ENCODE measurements at places on chromosomes 5 and 9.
A peak's percentile ranks its signal among the peaks of the same experiment; 100 is the strongest.

DNA sequence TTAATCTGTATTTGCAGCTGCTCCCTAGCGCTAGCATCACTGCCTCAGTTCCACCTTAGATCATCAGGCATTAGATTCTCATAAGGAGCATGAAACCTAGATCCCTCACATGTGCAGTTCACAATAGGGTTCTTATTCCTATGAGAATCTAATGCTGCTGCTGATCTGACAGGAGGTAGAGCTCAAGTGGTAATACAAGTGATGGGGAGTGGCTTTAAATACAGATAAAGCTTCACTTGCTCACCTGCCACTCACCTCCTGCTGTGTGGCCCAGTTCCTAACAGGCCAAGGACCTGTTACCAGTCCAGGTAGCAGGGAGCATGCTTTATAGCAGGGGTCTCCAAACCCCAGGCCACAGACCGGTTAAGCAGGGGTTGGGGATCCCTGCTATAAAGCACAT is 22.6 kb upstream of the RNF20 start:
- H3K27ac ChIP-seq: no peak overlapping the region
- no peaks in the 10 kb centered on the region for H3K36me3 ChIP-seq
- H3K4me1 ChIP-seq: no peaks in the 10 kb centered on the region
- H3K4me3 ChIP-seq: no peak overlapping the region

- no peaks in the 10 kb centered on the region for H3K4me1 ChIP-seq
- H3K36me3 ChIP-seq: no peaks in the 10 kb centered on the region
- no peak overlapping the region for H3K4me3 ChIP-seq
- no peak for DNase-seq
- H3K27ac ChIP-seq: no peak overlapping the region
- H3K27me3 ChIP-seq: no peaks in the 10 kb centered on the region
These were observed 41.0 kb upstream of the SEMA4D start for GRCh38 chr9:89538871-89539270.

GRCh38 chr5:169115461-169116124 is 185.3 kb downstream of the SLIT3 start:
- H3K27ac ChIP-seq: no peak overlapping the region
- H3K27me3 ChIP-seq: no peaks in the 10 kb centered on the region
- no peak for DNase-seq
- H3K36me3 ChIP-seq: no peaks in the 10 kb centered on the region
- H3K4me1 ChIP-seq: peaks cover 5% of the 10 kb centered on the region

GRCh38 chr9:27499451-27499850 is 24.6 kb upstream of the IFNK start:
- no peak overlapping the region for H3K27ac ChIP-seq
- no peak for DNase-seq
- H3K27me3 ChIP-seq: no peaks in the 10 kb centered on the region

DNA sequence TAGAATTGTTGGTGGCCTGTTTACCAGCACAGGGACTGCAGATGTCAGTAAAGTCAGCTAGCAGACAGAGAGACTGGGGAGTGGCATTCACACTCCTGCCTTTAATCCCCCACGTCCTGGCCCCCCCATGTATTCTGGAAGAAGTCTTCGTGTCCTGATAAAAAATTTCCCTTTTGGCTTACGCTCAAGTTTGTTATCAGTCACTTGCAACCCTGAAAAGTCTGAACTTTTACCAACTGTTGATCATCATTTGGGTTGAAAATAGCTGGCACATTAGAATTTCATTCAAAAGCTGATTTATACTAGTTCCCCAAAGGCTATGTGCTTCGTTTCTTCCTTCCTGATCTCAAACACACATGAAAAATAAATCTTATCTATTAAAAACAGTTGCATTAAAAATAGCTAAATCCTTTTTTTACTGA is 5.8 kb upstream of the CRHBP start:
- no peak overlapping the region for H3K27ac ChIP-seq
- H3K36me3 ChIP-seq: no peaks in the 10 kb centered on the region
- no peak for DNase-seq
- no peaks in the 10 kb centered on the region for H3K4me1 ChIP-seq

DNA sequence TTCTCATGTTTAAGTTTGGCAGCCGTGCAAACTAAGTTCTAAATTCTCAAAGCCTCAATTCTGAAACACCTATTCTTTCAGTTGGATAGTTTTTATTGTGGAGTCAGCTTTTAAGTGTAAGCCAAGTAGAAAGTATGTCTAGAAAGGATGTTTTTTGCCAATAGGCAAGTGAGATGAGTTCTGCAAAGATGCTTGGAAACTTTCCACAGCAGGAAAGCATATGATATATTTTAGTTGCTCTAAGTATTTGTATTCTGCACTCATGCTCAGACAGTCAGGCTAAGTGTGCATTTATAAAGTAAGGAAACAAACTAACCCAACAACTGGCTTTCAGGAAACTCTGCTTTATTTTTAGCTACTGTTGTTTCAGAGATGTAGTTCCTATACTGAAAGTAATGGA is 67.3 kb upstream of the CDH18 start:
- H3K4me3 ChIP-seq: no peak overlapping the region
- no peaks in the 10 kb centered on the region for H3K27me3 ChIP-seq
- no peak for DNase-seq
- H3K36me3 ChIP-seq: no peaks in the 10 kb centered on the region

DNA sequence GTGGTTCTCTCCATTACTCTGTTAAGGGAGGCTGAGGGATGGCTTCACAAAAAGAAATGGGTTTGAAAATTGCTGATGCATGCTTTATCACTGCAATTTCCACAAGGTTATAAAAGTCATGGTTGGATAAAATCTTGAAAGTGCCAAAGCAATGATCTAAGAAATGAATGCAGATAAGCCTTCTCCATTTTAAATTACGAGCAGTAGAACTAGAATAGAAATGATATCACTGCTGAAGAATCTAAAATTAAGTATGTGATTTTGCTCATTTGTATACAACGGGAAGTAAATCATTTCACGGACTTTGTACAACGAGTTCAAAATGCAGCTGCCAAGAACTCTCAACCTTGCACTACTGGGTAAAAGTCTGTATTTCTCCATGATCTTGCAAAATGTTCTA is 299.0 kb downstream of the PRELID2 start:
- H3K36me3 ChIP-seq: no peaks in the 10 kb centered on the region
- H3K27me3 ChIP-seq: no peaks in the 10 kb centered on the region
- no peaks in the 10 kb centered on the region for H3K4me1 ChIP-seq
- H3K4me3 ChIP-seq: no peak overlapping the region

GRCh38 chr9:2335260-2335659 is 286.3 kb upstream of the VLDLR start:
- no peak overlapping the region for H3K4me3 ChIP-seq
- no peaks in the 10 kb centered on the region for H3K36me3 ChIP-seq
- no peak for DNase-seq
- H3K27ac ChIP-seq: no peak overlapping the region
- H3K4me1 ChIP-seq: no peaks in the 10 kb centered on the region

DNA sequence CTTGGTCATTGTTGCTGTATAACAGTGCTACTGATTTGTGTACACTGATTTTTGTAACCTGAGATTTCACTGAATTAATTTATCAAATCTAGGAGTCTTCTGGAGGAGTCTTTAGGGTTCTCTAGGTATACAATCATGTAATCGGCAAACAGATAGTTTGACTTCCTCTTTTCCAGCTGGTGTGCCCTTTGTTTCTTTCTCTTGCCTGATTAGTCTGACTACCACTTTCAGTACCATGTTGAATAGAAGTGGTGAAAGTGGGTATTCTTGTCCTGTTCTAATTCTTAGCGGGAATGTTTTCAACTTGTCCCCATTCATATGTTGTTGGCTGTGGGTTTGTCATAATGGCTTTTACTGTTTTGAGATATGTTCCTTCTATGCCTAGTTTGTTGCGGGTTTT is 24.7 kb upstream of the RANBP6 start:
- no peaks in the 10 kb centered on the region for H3K4me1 ChIP-seq
- H3K27ac ChIP-seq: no peak overlapping the region
- no peaks in the 10 kb centered on the region for H3K27me3 ChIP-seq
- H3K4me3 ChIP-seq: no peak overlapping the region

- no peak overlapping the region for H3K4me3 ChIP-seq
- no peaks in the 10 kb centered on the region for H3K36me3 ChIP-seq
- no peaks in the 10 kb centered on the region for H3K4me1 ChIP-seq
These were observed 27.1 kb downstream of the ZDHHC11B start for GRCh38 chr5:757346-757930.

GRCh38 chr9:104247899-104248460 is 153.9 kb downstream of the SMC2 start:
- no peak overlapping the region for H3K4me3 ChIP-seq
- no peaks in the 10 kb centered on the region for H3K4me1 ChIP-seq
- no peak for DNase-seq
- H3K36me3 ChIP-seq: no peaks in the 10 kb centered on the region
- no peaks in the 10 kb centered on the region for H3K27me3 ChIP-seq
- no peak overlapping the region for H3K27ac ChIP-seq

GRCh38 chr5:115458003-115458409 is 86.6 kb downstream of the FEM1C start:
- no peak overlapping the region for H3K27ac ChIP-seq
- H3K36me3 ChIP-seq: no peaks in the 10 kb centered on the region
- DNase-seq: no peak
- no peaks in the 10 kb centered on the region for H3K4me1 ChIP-seq

GRCh38 chr9:16726718-16727451 is 143.6 kb downstream of the BNC2 start:
- H3K4me3 ChIP-seq: peak overlapping the region; percentile 69
- no peaks in the 10 kb centered on the region for H3K27me3 ChIP-seq
- H3K4me1 ChIP-seq: peaks cover 2% of the 10 kb centered on the region
- H3K36me3 ChIP-seq: no peaks in the 10 kb centered on the region
- DNase-seq: no peak
- peak overlapping the region; percentile 92 for H3K27ac ChIP-seq

GRCh38 chr5:134112726-134113362 is 1.6 kb upstream of the TCF7 start:
- no peak overlapping the region for H3K27ac ChIP-seq
- no peak for DNase-seq
- H3K36me3 ChIP-seq: no peaks in the 10 kb centered on the region
- H3K4me1 ChIP-seq: peaks cover 14% of the 10 kb centered on the region
- H3K27me3 ChIP-seq: no peaks in the 10 kb centered on the region

GRCh38 chr9:137113385-137114159 is 961 bp downstream of the DPP7 start:
- no peak for DNase-seq
- H3K27ac ChIP-seq: no peak overlapping the region
- no peaks in the 10 kb centered on the region for H3K27me3 ChIP-seq
- H3K36me3 ChIP-seq: peaks cover 38% of the 10 kb centered on the region
- peaks cover 15% of the 10 kb centered on the region for H3K4me1 ChIP-seq

GRCh38 chr5:115423541-115423940 is 121.0 kb downstream of the FEM1C start:
- no peaks in the 10 kb centered on the region for H3K36me3 ChIP-seq
- no peaks in the 10 kb centered on the region for H3K4me1 ChIP-seq
- H3K27me3 ChIP-seq: no peaks in the 10 kb centered on the region
- DNase-seq: peak; percentile 65
- H3K4me3 ChIP-seq: no peak overlapping the region

- H3K27ac ChIP-seq: peak overlapping the region; percentile 87
- DNase-seq: no peak
- no peaks in the 10 kb centered on the region for H3K36me3 ChIP-seq
These were observed 6.7 kb downstream of the ADAMTSL1 start for GRCh38 chr9:18480662-18481093.

DNA sequence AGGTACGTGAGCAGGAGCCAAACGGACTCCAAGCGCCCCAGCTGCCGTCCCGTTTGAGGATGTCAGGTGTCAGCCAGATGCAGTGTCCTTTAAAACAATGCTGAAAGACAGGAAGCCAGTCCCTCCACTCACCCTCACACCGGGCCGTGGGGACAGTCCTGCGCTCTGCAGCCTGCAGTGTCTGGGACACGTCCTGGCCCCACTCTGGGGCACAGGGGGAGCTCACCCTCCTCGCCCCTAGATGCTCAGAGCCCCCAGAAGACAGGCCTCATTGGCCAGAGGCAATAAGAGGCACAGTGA is 79.7 kb downstream of the ZNF354C start:
- no peak overlapping the region for H3K27ac ChIP-seq
- DNase-seq: no peak
- H3K27me3 ChIP-seq: no peaks in the 10 kb centered on the region

GRCh38 chr9:34124099-34124498 is 2.4 kb downstream of the DCAF12 start:
- no peaks in the 10 kb centered on the region for H3K27me3 ChIP-seq
- no peak for DNase-seq
- no peaks in the 10 kb centered on the region for H3K36me3 ChIP-seq
- H3K27ac ChIP-seq: no peak overlapping the region

DNA sequence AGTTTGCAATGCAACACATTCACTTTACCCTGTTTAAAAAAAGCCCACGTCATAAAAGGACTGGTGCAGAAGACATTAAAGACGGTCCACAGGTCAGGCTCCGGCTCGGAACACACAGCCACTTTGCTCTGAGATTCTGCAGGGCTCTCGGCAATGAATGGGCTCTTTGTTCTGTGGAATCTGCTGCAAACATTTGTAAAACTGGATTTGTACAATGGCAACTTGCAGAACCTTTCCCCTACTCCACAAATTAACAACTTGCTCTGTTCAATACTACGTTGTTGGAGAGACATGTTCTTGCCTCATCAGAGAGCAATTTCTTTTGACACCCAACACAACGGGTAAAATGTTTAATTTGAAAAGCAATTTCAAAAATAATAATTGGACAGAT is 13.0 kb upstream of the NR5A1 start:
- no peaks in the 10 kb centered on the region for H3K36me3 ChIP-seq
- no peaks in the 10 kb centered on the region for H3K4me1 ChIP-seq
- no peaks in the 10 kb centered on the region for H3K27me3 ChIP-seq
- DNase-seq: no peak
- H3K4me3 ChIP-seq: no peak overlapping the region
- no peak overlapping the region for H3K27ac ChIP-seq

GRCh38 chr9:127099664-127100063 is 22.8 kb downstream of the ANGPTL2 start:
- no peaks in the 10 kb centered on the region for H3K27me3 ChIP-seq
- H3K4me1 ChIP-seq: no peaks in the 10 kb centered on the region
- H3K36me3 ChIP-seq: peaks cover 6% of the 10 kb centered on the region
- H3K4me3 ChIP-seq: no peak overlapping the region
- H3K27ac ChIP-seq: peak overlapping the region; percentile 23
